Activated CD4-positive, alpha-beta memory T cell treated with anti-CD3 and anti-CD28 coated beads for 36 hours (primary cell): ENCODE measurements at places on chromosomes 4 and X.

DNA sequence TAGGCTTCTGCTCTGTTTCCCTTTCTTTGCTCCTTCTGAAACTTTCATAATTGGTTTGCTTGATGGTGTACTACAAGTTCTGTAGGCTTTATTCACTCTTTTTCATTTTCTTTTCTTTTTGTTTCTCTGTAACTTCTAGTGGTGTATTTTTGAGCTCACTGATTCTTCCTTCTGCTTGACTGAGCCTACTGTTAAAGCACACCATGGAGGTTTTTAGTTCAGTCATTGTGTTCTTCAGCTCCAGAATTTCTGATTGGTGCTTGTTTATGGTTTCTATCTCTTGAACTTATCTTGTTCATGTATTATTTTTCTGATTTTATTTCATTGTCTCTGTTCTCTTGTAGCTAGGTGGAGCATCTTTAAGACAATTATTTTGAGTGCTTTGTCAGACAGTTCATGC, 33.4 kb upstream of the C4orf54 start:
- DNase-seq = no peak

- DNase-seq = no peak
These were observed 68.4 kb downstream of the USP38 start for GRCh38 chr4:143253166-143253565.

DNA sequence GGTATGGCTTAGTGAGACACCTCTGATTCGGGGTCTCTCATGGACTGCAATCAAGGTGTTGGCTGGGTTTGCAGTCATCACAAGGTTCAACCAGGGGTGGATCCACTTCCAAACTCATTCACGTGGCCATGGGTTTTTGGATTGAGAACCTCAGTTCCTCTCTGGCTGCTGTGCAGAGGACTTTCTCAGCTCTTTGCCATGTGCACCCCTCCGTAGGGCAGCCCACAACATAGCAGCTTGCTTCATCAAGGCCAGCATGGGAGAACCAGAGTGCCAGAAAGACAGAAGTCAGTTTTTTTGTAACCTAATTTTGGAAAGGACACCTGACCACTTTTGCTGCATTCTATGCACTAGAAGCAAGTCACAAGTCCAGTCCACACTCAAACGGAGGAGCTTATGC, 154.9 kb downstream of the PJA1 start:
- DNase-seq = no peak

- no peak for DNase-seq
These were observed 32.3 kb downstream of the RASL11B start for GRCh38 chr4:52894443-52894842.

- DNase-seq = no peak
These were observed 268.1 kb downstream of the DKK2 start for GRCh38 chr4:106767991-106768390.

- no peak for DNase-seq
These were observed 443.1 kb upstream of the PITX2 start for GRCh38 chr4:111066001-111066400.

DNA sequence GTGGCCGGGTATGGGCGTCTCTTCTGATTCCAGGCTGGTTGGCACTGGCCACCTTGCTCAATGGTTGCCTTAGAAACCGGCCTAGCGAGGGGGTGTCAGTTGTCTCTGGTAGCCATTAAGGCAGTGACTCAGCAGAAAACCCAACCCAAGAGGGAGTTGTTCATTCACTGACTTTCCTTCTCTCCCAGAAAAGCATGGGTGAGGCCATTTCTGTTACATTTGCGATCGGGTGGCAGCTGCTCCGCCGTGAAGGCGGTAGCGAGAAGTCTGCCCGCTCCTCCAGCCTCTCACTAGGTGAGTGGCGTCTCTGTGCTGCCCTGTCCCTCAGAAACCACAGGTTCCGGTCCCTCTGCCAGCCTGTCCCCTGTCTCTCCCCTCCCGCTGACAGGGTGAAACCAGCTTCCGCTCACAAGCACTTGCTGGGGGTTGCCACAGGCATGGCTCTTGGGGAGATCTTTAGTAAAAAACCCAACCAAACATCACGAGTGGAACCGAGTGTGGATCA, 17.4 kb downstream of the IRAK1 start:
- peak; percentile 70 for DNase-seq
